ENCODE measurements at places on chromosomes 16 and 17.

- DNase-seq = no peak
Observed at GRCh38 chr16:22977294-22977697, 163.3 kb downstream of the HS3ST2 start.

DNA sequence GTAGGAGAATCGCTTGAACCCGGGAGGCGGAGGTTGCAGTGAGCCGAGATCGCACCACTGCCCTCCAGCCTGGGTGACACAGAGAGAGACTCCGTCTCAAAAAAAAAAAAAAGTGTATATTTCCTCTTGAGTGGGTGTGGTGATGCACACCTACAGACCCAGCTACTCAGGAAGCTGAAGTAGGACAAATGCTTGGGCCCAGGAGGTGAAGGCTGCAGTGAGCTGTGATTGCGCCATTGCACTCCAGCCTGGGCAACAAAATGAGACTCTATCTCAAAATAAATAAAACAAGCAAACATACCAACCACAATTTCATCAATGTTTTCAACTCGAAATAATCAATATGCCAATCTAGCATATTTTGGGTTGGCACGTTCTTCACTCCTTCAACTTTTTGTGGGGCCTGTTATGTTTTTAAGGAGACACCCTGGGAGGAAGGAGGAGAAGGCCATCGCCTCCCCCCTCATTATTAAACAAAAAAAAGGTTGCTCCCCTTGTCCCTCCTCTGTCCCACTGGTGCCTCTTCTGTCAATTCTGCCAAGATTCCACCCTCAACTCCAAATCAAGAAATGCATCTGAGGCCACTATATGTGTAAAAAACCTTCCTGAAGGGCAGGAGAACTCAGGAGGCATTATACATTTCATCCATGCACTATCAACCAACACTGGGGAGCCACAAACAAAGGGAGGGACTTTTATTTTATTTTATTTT is 52.4 kb upstream of the ATF7IP2 start:
- DNase-seq = no peak

GRCh38 chr17:43540821-43541674 is 5.1 kb downstream of the ETV4 start:
- no peak for DNase-seq

- no peak for DNase-seq
Observed at GRCh38 chr17:37299257-37299980, 76.4 kb upstream of the C17orf78 start.

DNA sequence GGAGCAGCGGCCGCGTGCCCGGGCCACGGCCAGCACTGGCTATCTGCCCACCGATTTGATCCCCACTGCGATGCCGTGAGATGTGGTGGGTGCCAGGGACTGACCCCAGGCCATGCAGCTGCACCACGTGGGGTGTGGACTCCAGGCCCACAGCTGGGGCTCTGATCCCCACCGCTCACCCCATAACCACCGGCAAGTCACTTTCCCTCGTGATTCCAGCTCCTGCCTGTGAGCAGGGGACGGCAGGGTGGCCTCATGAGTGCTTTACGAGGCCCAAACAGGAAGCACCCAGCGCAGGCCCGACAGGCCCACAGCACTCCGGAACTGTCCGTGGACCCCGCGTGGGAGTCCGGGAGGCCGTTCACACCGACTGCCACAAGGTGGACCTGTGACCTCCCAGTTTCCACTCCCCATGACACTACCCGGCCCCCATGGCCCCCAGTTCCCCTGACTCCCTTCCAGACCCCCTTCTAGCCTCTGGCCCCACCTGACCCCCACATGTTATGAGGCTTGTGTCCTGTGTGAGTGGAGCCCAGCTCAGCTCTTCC is 616 bp downstream of the PTX4 start:
- DNase-seq = no peak

DNA sequence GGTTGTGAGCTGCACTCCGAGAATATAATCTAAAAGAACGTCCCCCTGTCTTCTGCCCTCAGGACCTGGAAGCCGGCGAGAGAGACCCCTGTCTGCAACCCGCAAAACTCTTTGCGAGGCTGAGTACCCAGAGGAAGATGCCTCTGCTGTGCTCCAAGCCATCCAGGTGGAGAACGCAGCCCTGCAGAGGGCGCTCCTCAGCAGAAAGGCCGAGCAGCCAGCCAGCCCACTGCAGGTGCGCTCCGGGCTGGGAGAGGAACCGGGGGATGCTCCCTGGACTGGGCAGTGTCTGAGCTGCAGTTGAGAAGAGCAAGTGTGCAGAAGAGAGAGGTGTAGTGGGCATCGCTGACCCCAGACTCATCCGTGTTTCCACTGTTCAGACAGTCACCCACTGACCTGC is 148.3 kb downstream of the KATNIP start:
- no peak for DNase-seq

DNA sequence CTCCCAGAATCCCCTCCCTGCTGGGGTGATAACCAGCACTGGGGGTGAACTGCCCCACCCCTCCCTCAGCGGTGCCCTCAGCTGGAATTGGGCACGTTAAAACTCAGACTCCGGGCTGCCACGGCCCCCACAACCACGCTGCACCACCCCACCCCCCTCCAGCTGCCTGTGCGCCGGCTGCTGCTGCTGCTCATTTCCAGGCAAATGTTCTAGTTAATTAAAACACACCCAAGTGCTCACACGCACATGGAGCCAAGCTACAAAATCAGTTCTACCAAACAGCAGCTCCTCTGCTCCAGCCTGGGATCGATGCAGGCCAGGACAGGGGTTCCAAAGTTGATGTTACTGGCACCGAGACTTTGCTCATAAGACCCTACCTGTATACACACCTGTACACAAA is 180.5 kb downstream of the ZNF423 start:
- no peak for DNase-seq

DNA sequence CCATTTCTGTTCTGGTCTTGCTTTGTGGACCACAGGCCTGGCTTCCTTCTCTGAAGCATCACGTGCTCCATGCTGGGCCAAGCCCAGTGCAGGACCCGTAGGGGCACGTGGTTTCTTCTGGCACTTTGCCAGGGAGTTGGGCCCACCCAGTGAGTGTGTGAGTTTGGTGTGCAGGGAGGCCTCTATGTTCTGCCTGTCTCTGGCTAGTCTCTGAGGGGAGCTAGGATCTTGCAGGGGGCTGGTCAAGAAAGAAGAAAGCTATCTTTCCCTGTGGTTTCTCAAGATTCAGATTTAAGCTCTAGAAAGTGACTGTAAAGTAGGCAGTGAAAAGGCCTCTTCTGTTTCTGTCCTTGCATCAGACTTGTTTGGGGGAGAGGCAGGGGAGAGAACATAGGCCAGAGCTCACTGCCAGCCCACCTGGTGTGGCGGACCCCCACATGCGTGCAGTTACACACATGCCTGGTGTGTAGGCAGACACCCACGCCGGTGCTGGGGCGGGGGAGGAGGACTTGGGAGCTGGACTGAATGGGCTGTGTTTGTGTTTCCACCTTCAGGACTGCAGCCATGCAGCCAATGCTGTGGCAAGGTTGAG is 11.8 kb downstream of the LASP1 start:
- no peak for DNase-seq

DNA sequence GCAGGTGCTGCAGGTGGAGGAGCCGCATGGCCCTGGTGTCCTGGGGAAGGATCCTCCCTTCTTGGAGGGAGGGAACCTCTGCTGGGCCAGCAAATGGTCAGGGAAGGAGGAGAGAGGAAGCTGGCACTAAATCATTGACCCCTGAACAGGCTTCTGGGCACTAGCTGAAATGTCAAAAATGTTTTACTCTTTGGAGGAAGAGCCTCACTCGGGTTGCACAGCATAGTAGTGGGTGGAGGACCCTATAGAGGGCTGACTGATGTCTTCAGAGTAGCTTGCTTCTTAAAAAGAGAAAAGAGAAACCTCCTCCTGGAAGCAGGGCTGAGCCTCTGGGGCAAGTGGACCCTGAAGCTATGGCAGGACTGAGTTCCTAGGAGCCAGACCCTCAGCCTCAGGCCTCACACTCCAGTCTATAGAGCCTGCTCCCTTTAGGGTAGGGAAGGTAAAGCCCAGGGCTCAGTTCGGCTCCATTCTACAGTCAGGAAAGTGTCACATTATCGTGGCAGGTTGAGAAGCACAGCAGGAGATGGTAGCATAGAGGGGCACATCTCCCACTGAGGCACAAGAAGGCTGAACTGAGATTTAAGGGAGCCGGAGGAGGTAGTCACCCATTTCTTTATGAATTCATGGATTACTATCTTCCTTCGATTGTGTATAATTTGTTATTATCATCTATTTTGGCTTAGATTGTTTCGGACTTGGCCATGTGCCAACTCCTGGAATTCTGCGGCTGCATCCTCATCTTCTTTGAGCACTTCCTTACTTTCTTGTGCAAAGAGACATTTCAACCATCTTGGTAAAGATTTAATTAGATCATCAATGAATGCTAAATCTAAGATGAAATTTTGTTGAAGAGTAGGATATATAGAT is 7.3 kb upstream of the CUEDC1 start:
- no peak for DNase-seq

GRCh38 chr16:53061701-53062159 is 6.9 kb downstream of the CHD9 start:
- no peak for DNase-seq

- DNase-seq = no peak
Observed at GRCh38 chr16:83409347-83409746, 398.4 kb upstream of the HSBP1 start.

- no peak for DNase-seq
Observed at GRCh38 chr17:77329741-77330531, 189.2 kb downstream of the SEC14L1 start.

DNA sequence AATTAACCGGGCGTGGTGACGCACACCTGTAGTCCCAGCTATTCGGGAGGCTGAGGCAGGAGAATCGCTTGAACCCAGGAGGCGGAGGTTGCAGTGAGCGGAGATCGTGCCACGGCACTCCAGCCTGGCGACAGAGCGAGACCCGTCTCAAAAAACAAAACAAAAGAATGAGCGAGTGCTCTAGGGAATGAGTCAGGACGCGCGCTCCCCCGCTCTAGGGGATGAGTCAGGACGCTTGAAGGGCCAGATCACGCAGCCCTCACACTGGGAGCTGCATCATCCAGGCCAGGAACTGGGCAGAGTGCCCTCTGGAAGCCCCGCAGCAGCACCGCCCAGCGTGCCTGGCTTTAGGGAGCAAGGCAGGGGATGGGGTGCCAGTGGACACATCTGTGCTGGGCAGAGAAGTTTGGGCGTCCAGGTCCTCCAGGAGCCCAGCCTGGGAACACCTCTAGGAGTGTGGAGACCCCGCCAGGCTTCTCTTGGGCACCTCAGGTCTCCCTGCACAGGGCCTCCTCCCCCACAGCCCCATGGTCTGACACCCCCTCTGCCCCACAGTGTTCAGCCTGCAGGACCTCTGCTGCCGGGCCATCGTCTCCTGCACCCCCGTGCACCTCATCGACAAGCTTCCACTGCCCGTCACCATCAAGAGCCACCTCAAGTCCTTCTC is 3.9 kb upstream of the WFIKKN1 start:
- DNase-seq = no peak

GRCh38 chr16:58421529-58421928 is 29.3 kb downstream of the GINS3 start:
- no peak for DNase-seq

DNA sequence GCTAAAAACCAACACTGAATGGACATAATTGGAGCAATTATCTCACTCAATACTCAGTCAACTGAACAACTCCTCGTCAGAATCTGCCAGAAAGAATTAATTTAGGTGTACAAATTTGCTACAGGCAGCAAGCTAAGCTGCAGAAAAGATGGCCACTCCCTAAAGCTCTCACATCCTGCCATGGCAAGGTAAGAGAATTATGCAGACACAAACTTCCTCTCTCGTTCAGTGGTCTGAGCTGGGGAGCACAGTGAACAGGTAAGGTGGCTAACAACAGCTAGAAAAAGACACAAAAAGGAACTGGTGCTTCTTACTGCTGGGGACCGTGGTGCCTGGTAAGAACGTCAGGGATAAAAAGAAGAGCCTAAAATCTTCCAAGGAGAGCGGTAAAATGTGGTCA is 74.9 kb upstream of the BCAR1 start:
- no peak for DNase-seq

GRCh38 chr17:74728033-74728701 is 8.9 kb upstream of the RAB37 start:
- no peak for DNase-seq

- DNase-seq = peak; percentile 1
Observed at GRCh38 chr16:6684076-6684673, 648.5 kb upstream of the RBFOX1 start.

DNA sequence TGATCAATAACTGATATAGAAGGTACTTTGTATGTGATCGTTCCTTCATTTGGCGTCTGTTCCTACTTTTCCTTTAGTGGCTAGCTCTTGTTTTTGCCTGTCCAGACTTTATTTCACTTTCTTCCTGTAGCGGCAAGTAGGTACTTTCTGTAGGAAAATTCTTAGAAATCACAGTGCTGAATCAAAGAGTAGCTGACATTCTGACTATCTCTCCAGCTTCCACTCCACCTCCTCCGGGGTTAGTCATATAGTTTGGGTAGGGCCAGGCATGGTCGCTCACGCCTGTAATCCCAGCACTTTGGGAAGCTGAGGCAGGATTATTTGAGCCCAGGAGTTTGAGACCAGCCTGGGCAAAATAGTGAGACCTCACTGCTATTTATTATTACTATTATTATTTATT is 29.9 kb upstream of the PAFAH1B1 start:
- no peak for DNase-seq

- DNase-seq = no peak
Observed at GRCh38 chr16:2798723-2799204, 494 bp downstream of the PRSS41 start.

DNA sequence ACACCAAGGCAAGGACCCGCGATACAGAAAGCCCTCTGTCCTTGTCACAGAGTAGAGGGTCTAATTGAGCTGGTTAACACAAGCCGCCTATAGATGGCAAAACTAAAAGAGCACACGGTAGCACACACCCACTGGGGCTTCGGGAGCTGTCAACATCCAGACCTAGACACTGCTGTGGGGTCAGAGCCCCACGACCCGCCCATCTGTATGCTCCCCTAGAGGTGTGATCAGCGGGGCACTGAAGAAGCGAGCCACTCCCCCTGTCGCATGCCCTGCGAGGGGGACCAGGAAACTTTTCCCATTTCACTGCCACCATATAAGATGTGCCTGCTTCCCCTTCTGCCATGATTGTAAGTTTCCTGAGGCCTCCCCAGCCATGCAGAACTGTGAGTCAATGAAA is 1255.8 kb upstream of the CDH8 start:
- DNase-seq = no peak

DNA sequence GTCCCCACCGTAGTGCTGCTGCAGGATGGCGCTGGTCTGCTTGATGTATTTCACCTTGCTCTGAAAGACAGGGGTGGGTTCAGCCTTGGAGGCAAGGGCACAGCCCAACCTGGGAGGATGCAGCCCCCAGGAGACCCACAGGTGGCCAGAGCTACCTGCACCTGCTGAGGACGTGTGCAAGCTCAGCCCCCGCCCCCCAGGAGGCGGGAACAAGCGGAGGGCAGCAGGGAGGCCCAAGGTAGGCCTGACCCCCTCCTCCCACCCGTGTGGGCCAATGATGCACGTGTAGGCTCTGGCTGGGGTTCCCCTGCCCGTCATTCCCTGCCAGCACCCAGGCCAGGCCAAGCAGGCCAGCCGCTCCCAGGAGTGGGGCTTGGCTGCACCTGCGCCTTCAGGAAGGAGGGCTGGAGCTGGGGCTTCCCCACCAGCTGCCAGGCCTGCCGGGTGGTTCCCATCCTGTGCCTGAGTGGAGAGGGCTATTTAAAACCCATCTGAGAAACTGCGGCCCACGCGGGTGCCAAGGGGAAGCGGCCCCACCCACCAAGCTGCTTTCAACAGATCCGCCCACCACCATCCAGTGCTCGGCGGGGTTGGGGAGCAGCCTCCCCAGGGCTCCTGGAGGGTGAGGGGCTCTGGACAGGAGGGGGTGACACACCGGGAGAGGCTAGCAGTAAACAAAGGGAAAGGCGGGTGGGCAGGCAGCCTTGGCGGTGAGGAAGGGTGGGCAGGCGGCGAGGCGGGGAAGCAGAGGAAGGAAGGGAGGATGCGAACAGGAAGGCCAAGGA is 3.8 kb downstream of the NTHL1 start:
- DNase-seq = no peak

All from stimulated activated CD4-positive, alpha-beta T cell treated with anti-CD3 and anti-CD28 coated beads, TNF-alpha, amount 100 ng/mL, for 24 hours (primary cell).